ENCODE measurements at places on chromosomes 2 and 18.

DNA sequence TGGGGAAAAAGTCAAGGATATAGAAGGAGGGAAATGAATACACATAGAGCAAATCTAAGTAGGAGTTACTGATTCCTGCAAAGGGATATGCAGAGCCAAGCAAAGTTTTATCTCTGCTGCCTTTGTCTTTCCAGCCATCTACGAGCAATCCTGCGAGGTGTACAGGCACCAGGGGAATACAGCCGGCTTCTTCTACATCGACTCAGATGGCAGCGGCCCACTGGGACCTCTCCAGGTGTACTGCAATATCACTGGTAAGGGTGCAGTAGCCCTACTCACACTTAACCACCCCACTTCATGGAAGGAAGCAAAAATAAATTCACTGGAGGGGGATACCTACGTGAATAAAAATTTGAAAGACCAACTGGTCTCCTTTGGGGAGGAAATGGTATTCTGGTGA, 584.6 kb downstream of the CNTNAP5 start:
- DNase-seq, result no peak

DNA sequence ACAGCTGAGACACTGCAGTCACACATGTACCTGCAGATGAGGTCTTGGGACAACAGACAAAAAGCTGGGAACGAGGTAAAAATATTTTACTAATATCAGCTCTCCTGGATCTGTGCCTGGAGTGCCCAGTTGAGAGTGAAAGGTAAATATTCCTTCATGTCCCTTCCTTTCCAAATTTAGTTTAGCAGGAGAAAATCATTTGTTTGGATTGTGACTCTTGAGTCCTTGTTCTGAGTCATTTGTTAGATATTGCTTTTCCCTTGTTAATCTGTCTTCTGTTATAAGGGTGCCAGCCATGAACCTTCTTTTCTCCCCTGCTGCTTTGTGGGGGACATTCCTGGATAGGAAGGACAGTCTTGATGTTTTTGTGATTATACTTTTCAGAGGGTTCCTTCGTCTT, 329.2 kb downstream of the DSC3 start:
- no peak for DNase-seq

- DNase-seq, result peak; percentile 37
Observed at GRCh38 chr2:38462121-38462661, 85.1 kb upstream of the ATL2 start.

DNA sequence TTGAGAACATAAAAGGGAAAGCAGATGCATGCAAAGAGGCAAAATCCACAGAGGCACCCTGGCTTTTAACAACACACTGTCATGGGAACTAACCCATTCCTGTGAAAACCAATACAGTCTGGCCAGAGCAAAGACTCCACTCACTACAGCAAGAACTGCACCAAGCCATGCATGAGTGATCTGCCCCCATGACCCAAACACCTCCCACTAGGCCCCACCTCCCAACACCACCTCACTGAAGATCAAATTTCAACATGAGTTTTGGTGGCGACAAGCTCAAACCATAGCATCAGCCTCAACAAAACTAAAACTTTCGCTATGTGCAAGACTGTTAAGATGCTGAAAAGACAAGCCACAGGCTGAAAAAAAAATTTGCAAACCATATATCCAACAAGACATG, 162.8 kb downstream of the SMAD2 start:
- no peak for DNase-seq

GRCh38 chr18:25062720-25063119, 289.2 kb downstream of the ZNF521 start:
- no peak for DNase-seq

GRCh38 chr2:163735685-163736432, at the start of gene FIGN:
Gene FIGN (minus strand): TSS chr2:163736008. CDS start chr2:163734927, 1,081 bp downstream.
- peak; percentile 47 for DNase-seq

DNA sequence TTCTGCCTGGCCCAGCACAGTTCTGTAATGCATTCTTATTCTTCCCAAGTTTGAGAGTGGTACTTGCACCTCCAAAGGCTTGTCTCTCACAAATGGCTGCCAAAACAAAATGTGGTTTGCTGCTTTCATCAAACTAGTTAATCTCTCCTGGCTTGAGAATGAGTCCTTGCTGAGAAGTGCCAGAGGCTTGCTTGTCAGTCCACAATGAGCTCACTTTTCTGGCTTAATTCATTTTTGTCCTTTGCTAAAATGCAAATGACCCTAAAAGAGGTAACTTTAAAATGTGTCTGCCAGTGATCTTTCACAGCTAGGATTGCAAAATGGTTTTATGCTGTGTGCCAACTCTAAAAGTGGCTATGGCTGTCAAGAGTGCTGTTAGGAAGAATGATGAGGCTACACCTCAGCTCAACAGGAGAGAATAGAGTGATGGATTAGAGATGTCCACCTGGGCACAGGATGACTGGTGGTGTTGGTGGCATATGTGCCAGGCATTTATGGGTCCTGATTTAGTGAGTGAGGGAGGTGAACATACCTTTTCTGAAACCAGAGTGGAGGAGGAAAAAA, 291.2 kb upstream of the HNMT start:
- DNase-seq, result no peak

DNA sequence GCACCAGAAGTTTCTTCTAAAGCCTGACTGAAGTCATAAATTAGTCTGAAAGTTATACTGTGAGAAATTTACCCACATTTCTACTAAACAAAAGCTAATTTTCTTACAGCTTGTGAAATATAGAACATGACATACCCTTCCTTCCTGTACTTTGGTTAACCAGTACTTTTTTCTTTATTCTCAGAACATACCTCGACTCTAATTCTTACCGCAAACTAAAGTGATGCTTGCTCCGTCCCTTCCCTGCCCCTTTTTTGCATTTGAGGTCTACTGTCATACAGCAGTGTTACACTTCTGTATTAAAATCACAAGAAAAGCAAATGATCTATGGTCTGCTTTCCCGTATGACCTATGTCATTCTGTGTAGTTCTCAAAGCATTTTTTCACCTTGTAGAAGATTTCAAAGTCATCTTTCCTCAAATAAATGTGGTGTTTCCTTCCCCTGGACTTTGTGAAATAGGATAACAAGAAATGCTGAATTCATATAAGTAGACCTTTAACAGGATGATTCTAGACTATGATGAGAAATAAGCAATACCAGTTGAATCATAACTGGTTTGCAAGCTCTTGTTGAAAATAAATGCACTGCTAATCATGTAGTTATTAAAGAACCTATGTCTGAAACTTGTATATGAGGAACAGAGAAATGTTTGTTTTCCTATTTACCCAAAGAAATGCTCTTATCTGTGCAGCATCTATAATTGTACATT, 30.4 kb downstream of the CYTIP start:
- no peak for DNase-seq

DNA sequence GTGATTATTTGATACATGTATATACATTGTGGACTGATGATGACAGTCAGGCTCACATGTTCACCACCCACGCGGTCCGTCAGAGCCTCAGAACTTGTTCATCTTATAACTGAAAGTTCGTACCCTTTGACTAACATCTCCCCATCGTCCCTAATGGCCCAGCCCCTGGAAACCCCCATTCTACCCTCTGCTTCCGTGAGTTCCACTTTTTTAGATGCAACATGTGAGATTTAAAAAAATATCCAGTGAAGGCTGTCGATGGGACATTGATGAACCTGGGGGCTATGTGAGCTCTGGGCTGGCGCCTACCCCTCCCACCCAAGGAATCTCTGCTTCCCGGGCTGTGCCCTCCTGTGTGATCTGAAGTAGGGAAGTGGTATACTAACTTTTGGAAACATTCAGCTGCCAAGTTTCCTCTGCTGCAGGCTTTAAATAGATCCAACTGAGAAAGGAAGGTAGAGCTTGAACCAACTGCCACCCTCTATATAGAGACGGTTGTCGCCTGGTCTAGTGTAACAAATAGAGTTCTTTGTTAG, 163.8 kb downstream of the FAM210A start:
- DNase-seq, result no peak

DNA sequence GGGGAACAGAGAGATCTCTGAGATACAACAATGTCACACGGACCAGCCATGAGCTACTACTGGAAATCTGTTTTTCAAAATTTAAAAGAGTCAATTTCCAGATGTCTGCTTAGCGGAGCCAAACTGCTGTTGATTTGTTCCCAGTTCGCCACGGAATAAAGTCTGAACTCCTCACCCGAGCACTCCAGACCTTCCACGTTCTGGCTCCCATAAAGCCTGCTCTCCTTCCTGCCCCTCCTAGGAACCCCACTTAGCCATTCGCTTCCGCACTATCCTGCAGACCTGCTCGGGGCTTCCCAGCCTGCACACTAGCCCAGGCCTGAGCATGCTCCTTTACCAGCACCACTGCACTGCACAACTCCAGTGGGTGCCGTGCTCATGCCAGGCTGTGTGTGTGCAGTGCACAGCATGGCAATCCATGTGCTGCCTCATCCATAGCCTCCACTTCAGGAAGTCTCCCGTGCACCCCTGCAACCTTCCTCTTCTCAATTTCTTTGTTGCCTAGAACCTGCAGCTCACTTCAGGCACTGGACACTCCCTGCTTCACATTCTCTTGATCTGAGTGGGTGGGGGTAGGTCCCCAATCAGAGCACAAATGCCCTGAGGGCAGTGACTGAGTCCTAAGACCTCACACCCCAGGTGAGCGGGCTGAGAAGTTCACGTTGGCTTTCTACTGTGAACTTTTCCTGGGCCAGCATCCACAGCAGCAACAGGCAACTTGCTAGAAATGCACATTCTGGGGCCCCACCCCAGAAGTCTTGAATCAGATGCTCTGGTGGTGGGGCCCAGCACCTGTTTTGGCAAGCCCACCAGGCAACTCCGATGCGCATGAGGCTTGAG, 53.7 kb downstream of the ZBTB7C start:
- DNase-seq, result no peak

- DNase-seq, result no peak
Observed at GRCh38 chr2:210635257-210635656, 78.9 kb downstream of the CPS1 start.

DNA sequence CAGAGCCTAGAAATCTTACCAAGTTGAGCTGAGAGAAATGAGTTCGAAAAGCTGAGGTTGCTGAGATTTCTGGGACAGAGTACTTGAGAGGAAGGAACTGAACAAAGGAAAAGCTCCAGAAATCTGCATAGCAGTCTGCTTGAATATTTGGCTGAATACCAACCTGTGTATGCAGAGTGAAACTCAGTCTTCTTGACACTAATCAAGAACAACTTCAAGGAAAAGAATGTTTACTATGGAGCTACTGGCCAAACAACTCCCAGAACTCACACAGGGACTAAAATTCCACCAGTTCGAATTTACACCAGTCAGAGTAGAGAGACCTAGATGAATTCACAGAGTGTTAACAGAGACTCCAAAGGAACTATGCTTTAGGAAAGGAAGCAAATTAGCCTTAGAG, 66.5 kb downstream of the USP37 start:
- no peak for DNase-seq

DNA sequence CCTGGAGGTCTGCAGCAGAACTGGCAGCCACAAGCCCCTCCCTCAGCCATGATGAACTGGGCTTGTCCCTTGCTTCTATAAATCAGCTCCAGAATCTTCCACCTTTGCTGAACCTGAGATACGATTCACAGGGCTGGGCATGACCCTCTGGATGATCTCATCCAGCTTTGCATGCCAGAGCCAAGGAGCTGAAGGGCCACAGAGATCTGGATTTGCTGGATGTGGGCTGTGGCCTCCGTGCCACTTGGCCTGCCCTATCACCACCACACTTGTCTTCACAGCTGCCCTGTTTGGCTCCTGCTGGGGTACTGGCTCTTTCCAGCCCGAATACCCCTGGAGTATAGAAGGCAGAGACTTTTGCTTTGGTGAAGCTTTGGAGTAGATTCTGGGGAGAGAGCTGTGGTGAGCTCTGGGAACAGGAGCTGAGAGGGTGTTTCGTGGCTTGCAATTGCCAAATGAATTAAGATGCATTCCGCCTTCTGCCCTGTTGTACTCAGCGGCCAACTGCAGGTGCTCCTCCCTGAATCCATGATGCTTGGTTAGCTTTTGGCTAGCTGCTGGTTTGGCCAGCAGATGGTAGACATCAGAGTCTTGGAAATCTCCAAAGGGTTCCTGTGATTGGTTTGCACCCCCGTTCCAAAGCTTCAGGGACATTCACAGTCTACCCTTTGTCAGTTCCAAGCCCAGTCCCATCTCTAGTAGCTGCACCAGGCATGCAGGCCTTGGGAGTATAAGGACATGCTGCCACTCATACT, 30.9 kb upstream of the GIGYF2 start:
- no peak for DNase-seq

GRCh38 chr2:9250091-9250490, 43.5 kb downstream of the ASAP2 start:
- no peak for DNase-seq

DNA sequence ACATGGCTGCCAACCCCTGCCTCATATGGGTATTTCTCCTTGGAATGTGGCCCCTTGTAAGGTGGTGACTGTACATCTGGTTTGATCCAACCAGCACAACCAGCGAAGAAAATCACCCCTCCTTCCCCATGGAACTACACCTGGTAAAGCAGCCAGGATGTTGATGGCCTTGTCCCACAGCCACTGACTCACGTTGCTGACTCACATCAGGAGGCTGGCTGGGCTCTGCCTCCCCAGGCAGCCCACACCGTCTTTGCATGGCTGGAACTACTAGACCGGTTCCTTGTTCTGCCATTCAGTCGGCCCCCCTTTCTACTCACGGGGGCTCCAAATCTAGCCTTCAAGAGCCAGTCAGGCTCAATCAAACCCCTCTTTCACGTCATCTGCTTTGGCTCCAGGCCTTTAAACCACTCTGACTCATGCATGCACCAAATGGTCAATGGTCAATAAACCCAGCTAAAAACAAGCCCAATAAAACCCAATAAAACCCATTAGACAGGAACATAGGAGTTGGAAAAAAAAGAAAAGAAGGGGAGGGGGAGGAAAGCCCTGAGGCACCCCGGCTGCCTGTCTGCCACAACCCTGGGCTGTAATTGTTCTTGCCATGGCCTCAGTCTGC, 114.8 kb downstream of the PLB1 start:
- DNase-seq, result no peak

DNA sequence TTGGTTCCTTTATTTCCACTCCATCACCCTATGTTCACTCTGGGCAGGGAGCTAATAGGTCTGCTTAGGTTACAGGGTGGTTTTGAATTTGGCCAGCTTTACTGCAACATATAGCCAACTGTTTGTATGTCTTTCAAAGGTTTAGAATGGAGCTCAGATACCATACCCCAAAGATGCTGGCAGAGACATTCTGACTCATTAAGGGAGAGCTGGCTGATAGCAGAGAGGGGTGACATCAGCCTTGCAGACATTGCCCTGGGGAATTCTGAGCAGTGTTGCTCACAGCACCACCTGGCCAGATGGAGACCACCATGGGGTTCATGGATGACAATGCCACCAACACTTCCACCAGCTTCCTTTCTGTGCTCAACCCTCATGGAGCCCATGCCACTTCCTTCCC, 2.1 kb downstream of the PROKR1 start:
- no peak for DNase-seq

- no peak for DNase-seq
Observed at GRCh38 chr2:193502363-193503035, 1307.8 kb upstream of the TMEFF2 start.

GRCh38 chr18:51617572-51618260, 420.2 kb upstream of the MEX3C start:
- no peak for DNase-seq

DNA sequence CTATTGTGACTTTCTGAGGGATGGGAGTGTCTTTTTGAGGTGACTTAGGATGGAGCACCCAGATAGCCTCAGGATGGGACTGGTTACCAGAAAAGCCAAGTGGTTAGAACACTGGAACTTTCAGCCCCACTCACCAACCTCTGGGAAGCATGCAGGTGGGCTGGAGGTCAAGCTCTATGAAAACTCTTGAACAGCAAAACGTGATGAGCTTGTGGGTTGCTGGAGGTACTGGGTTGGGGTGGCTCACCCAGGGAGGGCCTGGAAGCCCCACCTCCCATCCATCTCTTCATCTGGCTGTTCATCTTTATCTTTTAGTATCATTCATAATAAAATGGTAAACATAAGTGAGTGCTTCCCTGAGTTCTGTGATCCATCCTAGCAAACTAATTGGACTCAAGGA, 216.4 kb downstream of the SPP2 start:
- DNase-seq, result no peak

Data from nucleus accumbens (tissue), 56 donors.